ENCODE measurements at places on chromosomes 2 and 18.

DNA sequence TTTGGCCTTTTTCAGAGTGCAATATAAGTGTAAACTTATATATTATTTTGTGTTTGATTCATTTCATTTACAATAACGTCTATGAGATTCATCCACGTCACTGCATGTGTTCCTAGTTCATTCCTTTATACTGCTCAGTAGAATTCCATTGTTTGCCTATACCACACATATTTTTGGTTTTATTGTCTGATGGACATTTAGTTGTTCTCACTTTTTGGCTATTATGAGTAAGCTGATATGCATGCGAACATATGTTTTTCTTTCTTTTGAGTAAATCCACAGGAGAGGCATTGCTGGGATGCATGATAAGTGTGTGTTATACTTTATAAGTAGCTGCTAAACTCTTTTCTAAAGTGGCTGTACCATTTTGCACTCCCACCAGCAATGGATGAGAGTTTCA lies 314.8 kb upstream of the HS6ST1 start:
- no peak for DNase-seq

DNA sequence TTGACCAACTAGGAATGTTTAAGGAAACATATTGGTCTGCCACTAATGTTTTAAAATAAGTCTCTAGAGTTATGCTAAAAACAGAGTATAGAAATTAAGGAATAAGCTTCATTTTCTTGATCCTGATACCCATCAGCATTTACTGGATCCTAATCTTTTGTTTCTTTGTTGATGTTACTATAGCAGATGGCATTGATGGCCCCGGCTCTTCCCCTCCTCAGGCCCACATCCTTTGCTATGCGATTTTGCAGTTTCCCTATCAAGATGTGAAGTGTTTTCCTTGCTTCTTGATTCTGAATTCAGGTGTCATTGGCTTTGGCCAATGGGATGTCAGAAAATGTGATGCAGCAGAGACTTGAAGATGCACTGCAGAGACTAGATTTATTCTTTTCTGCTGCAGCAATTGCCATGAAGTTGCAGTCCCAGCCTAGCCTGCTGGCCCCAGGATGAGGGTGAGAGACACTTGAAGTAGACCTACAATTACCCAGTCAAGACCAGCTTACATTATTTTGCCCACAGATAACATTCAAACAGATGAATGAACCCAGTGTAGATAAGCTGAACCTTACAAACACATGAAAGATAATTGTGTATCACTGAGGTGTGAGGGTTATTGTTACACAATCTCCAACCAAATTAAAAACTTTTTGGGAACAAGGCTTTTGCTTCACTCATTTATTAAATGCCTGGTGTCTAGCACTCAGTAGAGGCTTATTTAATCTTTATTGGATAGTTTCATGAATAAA lies 115.2 kb upstream of the ITGA4 start:
- no peak for DNase-seq

DNA sequence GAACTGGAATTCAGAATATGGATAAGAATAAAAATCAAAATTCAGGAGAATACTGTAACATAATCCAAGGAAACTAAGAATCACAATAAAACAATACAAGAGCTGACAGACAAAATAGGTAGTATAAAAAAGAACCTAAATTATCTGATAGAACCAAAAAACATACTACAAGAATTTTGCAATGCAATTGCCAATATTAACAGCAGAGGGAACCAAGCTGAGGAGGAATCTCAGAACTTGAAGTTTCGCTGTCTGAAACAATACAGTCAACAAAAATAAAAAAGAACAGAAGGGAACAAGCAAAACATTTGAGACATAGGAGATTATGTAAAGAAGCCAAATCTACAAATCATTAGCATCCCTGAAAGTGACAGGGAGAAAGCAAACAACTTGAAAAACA lies 84.1 kb upstream of the GALNT13 start:
- DNase-seq: no peak

DNA sequence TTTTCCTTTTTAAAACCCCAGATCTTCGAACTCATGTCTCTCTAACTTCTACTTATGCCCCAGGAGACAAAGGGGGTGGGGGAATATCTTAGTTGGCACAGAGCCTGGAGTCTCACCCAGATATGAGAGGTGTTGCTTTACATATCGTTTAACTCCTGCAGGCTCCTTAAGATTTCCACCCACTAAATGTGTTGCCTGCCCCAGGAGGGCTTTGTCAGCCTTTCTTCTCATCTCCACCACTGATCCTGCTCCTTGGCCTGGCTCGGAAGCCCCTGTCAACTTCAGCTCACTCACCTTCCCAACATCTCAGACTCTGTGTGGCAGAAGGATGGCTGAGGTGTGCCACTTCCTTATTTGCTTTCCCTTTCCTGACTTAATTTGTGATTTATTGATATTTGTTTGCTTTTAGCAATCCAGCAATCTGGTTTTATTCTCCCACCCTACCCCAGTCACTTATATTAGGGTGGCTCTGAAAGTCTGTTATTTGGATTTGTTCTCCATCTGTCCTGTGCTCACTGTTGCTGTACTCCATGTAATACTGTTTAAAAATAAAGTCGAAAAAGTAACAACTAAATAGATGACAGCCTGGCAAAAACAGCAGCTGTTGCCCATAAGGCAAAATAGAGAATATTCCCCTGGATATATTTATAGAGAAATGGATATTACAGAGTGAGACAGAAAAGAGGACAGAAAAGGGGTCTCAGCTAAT lies 200.6 kb downstream of the ZBTB7C start:
- DNase-seq: no peak

Data from Kasumi-1 (cell line).